A549 (cell line): ENCODE measurements at places on chromosomes 2 and 18.

DNA sequence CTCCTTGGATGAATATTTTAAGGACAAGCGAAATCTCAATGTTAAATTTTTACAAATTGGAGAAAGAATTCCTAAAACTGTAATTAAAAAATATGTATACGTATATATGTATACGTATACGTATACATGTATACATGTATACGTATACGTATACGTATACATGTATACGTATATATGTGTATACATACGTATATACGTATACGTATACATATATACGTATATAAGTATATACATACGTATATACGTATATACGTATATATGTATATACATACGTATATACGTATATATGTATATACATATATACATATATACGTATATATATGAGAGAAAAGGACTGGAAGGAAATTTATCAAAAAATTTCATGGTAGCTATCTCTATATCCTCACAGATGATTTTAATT, 110.2 kb upstream of the ACKR3 start:
- DNase-seq: no peak

GRCh38 chr2:198448789-198449188, 644.4 kb downstream of the PLCL1 start:
- DNase-seq: no peak

GRCh38 chr18:58201733-58202730, 158.0 kb downstream of the NEDD4L start:
- no peak for DNase-seq

- DNase-seq: no peak
These were observed 167.8 kb downstream of the PRPF40A start for GRCh38 chr2:152549423-152549822.

- DNase-seq: no peak
These were observed 183.4 kb downstream of the CALCRL start for GRCh38 chr2:187264612-187265011.

GRCh38 chr18:53025247-53025646, 685.2 kb downstream of the DCC start:
- DNase-seq: no peak

DNA sequence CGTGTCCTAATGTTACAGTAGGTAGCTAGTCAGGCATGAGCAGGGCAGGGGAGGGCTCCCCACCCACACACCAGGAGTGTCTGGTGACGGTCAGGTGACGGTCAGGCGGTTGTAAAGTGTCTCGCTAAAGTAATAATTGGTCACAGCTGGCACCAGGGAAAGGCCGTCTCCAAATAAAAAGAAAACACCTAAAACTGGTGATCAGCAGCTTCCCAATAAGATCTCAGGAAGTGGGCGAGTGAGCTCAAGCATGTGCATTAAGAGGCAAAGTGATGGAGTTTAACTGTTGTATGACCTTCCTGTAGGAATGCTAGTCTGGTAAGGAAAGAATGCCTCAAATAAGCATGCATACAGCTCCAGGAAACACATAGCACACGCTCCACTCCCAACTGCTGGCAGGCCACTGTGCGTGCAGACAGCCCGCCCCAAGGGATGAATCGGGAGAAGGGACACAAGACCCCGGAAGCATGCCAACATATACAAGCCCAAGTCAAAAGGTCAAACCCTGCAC, 177.1 kb downstream of the RNF144A start:
- DNase-seq: no peak

DNA sequence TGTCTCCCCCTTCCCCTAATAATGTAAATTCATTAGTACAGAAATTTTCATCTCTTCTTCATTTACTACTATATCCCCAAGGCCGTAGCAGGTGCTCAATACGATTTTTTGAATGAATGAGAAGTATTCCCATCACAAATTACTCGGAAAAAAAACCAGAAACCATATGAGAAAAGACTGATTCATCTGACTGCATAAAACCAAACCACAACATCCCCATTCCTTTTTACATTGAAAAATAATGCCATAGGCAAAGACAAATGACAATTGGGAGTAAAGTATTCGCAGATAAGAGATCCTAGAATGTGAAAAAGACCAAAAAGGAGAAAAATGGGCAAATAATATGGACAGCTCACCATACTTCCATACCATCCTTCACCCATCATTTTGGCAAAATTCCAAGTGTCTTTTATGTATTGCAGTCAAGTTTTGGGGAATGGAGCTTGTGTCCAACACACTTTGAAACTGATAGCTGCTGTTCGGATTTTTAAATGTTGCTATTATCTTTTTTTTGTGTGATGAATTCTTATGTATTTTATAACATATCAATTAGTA, 1.5 kb downstream of the ZC3H8 start:
- no peak for DNase-seq

- DNase-seq: peak; percentile 6
These were observed 342.6 kb downstream of the CTNNA2 start for GRCh38 chr2:79855264-79856006.

- DNase-seq: no peak
These were observed 75.1 kb upstream of the STK39 start for GRCh38 chr2:168322325-168323007.

GRCh38 chr2:20173064-20173463, 51.9 kb downstream of the SDC1 start:
- no peak for DNase-seq

DNA sequence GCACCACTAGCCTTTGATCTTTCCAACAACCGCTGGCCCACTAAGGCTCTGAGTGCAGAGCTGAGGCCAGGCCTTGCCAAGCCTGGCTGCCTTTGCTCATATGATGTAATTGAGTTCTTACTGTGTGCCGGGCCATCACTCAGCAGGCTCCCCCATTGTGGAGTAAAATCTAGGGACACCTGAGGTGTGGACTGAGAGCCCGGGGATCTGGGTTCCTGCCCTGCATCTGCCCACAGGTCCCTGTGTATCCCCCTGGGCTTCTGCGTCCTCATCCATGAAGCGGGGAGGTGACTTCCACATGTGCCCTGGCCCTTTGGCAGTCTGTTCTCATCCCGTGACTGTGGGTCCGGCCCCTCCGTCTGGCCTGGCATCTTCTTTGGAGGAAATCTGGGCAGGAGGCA, 33.8 kb downstream of the GREB1 start:
- DNase-seq: no peak

- DNase-seq: peak; percentile 81
These were observed 17.7 kb downstream of the SPIRE1 start for GRCh38 chr18:12639990-12640880.

- DNase-seq: no peak
These were observed 12.4 kb upstream of the IL1R1 start for GRCh38 chr2:102129951-102130646.

DNA sequence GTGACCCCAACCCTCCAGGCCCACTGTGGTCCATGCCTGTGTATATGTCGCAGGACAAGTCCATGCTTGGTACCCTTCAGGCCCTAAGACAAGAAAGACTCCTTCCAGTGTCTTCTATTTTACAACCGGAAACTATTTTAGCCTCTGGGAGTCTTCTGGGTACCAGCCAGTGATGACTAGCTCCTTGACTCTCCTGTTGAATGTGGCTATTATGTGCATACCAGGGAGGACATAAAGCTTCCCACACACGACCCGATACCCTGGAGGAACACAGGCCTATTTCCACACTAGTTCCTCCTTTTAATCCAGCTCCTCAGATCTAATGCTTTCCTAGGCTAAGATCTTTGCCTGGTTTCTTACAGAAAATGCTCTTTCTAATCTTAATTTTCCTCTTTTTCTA, 178.1 kb downstream of the NCKAP5 start:
- no peak for DNase-seq

- peak; percentile 22 for DNase-seq
These were observed 61.7 kb upstream of the RALBP1 start for GRCh38 chr18:9413576-9413975.
